ENCODE measurements at places on chromosomes 13 and 19.

GRCh38 chr13:99389520-99390304 lies 82.5 kb upstream of the GPR183 start:
- DNase-seq, result no peak

- no peak for DNase-seq
Observed at GRCh38 chr13:47457626-47458025, 543.4 kb downstream of the SUCLA2 start.

DNA sequence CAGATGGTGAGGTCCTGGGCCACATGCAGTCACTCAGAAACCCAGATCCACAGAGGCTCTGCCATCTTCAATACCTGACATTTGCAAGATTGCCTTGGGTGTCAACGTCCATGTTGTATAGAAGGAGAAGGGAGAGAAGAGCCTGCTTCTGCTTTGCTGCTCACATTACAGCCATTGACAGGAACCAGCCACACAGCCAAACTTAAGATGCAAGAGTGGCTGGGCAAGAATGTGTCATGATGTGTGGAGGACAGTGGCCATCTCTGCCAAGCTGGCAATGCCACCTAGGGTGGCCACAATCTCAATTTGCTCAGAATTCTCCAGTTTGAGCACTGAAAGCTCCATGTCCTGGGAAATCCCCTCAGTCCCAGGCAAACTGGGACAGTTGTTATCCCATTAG lies 25.9 kb upstream of the SERPINE3 start:
- DNase-seq, result no peak

DNA sequence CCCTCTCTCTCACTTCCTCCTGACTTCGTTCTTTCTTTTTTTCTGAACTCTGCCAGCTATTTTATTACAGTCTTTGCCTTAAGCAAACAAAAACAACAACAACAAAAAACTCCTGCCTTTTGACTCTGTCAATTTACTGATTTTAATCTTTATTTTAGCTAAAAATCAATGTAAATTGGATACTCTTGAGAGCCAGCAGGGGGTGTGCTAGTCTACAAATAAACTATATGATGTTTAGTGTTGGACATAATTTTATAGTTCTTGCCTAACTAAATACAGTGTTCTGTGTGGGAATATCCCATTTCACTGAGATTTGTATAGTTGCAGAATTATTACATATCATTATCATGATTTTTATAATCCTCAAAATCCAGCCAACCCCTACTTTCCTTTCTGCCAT lies 1199.9 kb upstream of the SPRY2 start:
- peak; percentile 3 for DNase-seq

DNA sequence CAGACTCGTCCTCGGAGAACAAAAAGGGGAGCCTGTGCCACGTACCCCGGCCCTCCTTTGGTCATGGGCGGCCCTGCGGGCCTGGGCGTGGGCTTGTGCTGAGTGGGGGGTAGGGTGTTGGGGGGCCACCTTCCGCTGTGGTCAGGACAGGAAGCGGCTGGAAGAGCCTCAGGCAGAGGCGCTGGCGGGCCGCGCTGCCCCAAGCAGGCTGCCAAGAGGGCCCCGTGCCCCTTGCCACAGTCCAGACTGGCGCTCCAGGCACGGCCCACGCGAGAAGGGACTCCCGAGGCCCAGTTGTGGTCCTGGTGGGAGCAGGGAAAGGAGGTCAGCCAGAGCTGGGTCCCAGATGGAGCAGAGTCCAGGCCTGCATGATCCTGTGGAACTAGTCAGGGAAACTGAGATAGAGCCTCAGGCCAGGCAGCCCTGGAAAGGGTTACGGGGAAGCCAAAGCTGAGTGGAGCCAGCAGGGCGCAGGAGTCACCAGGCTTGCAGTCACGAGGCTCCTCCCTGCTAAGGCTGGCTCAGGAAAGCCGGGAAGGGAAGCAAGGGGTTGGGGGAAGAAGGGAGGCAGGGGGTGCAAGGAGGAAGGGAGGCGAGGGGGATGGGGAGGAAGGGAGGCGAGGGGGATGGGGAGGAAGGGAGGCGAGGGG lies 135.0 kb downstream of the CRYL1 start:
- no peak for DNase-seq

GRCh38 chr13:44818428-44818827 lies 170.8 kb downstream of the NUFIP1 start:
- DNase-seq, result peak; percentile 30

- DNase-seq, result no peak
Observed at GRCh38 chr13:109730812-109731335, 55.5 kb downstream of the IRS2 start.
